ENCODE measurements at places on chromosomes 2 and 18. TPM values are rescaled to one million over a fixed set of nuclear protein-coding genes. Genes with fewer than 3 reads are reported as not detected.

- DNase-seq: peak; percentile 27
Measured at GRCh38 chr2:130963849-130964793, 127.4 kb downstream of the ARHGEF4 start.

REEP1 gene
- total RNA-seq: 0.37 TPM

PROM2 gene
- total RNA-seq: 0.45 TPM

CD8B2 gene
- total RNA-seq: 0.10 TPM

GRCh38 chr2:37902991-37903390, 22.1 kb upstream of the RMDN2 start:
- no peak for DNase-seq

KLHL14 gene
- total RNA-seq: not detected

DNA sequence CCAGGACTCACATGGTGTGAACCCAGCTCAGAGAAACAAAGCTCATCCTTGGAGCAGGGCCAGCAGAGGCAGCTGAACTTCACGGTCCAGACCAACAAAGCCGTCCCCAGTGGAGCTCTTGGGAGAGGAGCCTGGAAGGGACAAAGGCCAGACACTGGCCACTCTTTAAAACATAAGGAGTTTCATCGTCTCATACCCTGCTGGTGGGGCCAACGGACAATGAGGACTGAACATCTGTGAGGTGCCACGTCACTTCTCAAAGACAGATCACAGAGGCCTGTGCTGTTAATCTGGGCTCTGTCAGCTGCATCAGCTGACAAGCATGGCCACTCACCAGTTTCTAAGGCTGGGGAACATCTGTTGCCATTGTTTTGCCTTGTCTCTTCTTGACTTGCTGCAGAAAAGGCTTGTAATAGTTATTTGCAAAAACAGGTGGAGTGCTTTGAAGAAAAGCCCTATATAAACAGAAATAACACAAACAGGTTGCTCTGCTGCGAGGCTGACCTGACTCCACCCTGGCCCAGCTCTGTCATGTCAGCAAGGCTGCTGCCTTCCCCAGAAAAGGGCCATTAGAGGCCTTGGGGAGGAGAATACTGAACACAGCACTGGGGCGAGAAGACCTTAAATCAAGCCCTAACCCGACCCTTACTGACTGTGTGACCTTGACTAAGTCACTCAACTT, 68.1 kb upstream of the DAPL1 start:
- no peak for DNase-seq

ZNF516 gene
- total RNA-seq: 7.4 TPM

- no peak for DNase-seq
Measured at GRCh38 chr2:1687254-1687653, 57.1 kb downstream of the PXDN start.

DNA sequence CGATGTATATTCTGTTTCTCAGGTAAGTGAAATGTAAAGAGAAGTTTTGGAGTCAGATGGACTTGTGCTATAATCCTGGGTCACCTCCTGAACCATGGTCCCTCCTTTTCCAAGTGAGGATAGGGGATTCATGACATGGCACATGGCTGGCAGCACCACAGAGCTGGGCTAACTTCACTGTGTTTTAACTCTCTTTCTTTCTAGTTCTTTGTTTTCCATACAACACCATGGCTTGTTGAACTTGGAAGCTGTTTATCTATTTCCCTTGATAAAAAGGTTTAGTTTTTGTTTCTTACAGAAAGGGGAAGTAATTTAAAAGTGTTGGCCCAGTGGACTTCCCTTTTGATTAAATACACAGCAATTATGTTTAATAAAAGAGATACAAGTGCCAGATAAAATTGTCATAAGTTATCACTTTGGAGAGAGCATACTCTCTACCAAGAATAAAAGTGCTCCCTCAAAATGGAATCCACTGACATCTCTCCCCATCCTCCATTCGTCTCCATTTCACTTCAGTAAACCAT, 90.4 kb downstream of the PLCL1 start:
- no peak for DNase-seq

DNA sequence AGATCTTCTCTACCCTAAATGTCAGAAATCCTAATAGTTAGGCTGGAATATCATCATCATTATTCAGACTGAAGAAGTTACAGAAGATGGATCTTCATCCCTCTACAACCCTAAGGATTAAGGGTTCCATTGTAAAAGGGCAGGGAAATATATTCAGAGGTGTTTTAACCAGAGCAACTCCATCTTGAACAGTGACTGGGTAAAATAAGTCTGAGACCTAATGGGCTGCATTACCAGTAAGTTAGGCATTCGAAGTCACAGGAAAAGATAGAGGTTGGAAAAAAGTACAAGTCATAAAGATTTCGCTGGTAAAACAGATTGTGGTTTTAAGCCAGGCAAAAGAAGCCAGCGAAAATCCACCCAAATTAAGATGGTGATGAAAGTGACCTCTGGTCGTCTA, 968.7 kb downstream of the CNTNAP5 start:
- DNase-seq: no peak
